Mesothelial cell of epicardium (in vitro differentiated cells): ENCODE measurements at places on chromosomes 5 and 9.

DNA sequence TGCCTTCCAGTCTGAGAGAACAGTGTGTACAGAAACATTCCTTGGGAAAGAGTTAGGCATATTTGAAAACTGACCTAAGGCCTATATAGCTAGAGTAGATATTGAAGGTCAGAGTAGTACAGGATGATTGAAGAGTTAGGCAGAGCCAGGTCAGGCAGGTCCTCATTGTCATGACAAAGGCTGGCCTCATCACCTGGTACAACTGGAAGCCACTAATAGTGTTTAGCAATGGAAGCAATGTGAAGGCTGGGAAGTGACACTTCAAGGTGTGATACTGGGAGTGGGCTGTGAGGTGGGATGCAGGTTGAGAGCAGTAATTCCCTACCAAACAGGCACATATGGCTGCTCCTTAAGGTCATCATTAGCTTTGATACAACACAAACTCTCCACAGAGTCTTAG lies 123.6 kb upstream of the CCNH start:
- no peak for DNase-seq

- no peak for DNase-seq
These were observed 203.7 kb downstream of the SEMA6A start for GRCh38 chr5:116370886-116371285.

DNA sequence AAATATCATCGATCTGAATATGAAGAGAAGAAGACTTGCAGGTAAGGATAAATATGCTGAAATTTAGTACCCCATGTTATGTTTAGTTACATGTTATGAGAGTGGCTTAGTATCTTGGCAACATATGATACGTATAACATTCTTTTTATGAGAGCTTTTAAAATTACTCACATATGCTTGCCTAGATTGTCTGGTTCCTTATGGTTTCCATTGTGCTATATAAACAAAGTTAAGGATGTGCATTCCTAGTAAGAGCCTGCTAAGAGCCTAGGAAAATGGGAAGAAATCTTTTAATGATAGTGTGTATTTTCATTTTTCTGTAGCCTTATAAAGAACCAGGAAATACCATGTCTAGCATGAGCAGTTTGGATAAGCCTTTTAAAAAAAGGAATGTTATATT lies 112.0 kb upstream of the KCNN2 start:
- no peak for DNase-seq

- no peak for DNase-seq
These were observed 647.7 kb upstream of the ITGA1 start for GRCh38 chr5:52139888-52140615.

- DNase-seq, result no peak
These were observed 83.3 kb downstream of the GIN1 start for GRCh38 chr5:103036601-103037000.
